Activated CD8-positive, alpha-beta T cell treated with anti-CD3 and anti-CD28 coated beads, Interleukin-2, amount 10 ng/mL, durations not matched to agents 7 days and 5 days (primary cell): ENCODE measurements at places on chromosomes 12 and 14. TPM values are rescaled to one million over a fixed set of nuclear protein-coding genes. Genes with fewer than 3 reads are reported as not detected.

OSBPL8 gene
- total RNA-seq = 119 TPM

RBM23 gene
- 77.1 TPM for total RNA-seq

FAM186B gene
- total RNA-seq = 0.18 TPM

CLEC7A gene
- not detected for total RNA-seq

WNT1 gene
- total RNA-seq = 0.81 TPM

MYH6 gene
- not detected for total RNA-seq

- DNase-seq = no peak
These were observed 22.6 kb downstream of the C12orf75 start for GRCh38 chr12:105352940-105353635.

DNA sequence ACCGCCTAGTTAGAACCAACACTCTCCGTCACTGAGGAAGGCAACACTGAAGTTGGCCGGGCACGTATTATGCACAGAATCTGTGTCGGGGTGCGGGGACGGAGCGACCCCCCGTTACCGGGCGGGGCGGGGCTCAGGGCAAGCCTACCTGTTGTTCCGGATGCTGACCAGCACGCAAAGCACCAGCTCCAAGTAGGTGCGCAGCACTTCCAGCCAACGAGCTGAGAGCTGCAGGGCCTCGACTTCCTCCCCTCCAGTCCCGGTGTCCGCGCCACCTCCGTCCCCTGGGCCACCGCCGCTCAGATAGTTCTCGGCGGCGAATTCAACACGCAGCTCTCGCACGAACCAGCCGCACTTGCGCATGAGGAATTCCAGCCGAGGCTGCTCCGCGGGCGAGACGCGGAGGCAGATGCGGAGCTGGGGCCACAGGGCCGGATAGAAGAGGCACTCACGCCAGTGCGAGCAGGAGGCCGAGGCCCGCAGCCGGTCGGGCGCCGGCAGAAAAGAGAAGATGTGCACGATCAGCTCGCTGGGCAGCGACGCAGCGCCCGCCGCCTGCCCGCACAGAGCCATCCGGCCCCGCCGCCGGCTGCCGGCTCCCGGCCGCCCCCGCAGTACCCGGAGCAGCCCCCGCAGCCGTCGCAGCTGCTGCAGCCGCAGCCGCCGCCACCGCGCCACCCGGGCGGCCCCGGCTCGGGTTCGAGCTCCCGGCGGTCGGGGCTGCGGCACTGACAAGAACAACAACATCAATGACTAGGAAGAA, 636 bp downstream of the FBXO33 start:
- peak; percentile 65 for DNase-seq

- no peak for DNase-seq
These were observed 981 bp downstream of the VTI1B start for GRCh38 chr14:67673451-67673850.

GRCh38 chr14:35875296-35875695, 49.2 kb downstream of the BRMS1L start:
- no peak for DNase-seq

- DNase-seq = no peak
These were observed 137.2 kb upstream of the GSC start for GRCh38 chr14:94906991-94907587.

DNA sequence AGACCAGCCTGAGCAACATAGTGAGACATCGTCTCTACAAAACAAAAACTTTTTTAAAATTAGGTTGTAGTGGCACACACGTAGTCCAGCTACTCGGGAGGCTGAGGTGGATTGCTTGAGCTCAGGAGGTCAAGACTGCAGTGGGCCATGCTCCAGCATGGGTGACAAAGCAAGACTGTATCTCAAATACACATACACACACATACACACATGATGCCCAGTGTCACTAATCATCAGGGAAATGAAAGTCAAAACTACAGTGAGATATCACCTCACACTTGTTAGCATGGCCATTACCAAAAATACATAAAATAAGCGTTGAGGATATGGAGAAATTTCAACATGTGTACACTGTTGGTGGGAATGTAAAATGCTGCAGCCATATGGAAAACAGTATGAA, 33.2 kb upstream of the KICS2 start:
- no peak for DNase-seq

DNA sequence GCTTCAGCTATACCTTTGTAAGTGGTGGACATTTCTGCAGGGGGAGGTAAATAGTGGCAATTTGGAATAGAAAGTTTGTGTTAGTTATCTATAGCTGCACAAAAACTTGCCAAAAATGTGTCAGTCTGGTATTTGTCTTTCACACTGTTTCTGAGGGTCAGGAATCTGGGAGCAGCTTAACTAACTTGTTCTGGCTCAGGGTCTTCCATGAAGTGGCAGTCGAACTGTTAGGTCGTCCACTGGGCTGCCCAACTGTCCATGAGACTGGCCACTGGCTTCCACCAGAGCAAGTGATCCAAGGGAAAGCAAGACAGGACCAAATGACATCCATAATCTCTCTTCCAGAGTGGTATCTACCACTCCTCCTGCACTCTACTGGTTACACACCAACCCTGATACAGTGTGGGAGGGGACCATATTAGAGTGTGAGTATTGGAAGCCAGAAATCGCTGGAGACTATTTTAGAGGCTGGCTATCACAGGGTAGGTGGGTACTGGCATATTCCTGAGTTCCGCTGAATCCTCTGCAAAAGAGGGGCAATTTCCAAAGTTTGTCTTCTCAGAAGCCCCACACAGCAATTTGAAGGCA, 60.9 kb downstream of the DYRK2 start:
- DNase-seq = no peak

GRCh38 chr12:63480186-63480585, 188.1 kb downstream of the DPY19L2 start:
- no peak for DNase-seq

- DNase-seq = peak; percentile 24
These were observed 70.8 kb downstream of the NCOR2 start for GRCh38 chr12:124496584-124496983.

GRCh38 chr12:123085066-123085465, 65.8 kb downstream of the PITPNM2 start:
- DNase-seq = no peak
